Sciatic nerve (tissue), 2 donors: ENCODE measurements at places on chromosomes 12 and 14.

DNA sequence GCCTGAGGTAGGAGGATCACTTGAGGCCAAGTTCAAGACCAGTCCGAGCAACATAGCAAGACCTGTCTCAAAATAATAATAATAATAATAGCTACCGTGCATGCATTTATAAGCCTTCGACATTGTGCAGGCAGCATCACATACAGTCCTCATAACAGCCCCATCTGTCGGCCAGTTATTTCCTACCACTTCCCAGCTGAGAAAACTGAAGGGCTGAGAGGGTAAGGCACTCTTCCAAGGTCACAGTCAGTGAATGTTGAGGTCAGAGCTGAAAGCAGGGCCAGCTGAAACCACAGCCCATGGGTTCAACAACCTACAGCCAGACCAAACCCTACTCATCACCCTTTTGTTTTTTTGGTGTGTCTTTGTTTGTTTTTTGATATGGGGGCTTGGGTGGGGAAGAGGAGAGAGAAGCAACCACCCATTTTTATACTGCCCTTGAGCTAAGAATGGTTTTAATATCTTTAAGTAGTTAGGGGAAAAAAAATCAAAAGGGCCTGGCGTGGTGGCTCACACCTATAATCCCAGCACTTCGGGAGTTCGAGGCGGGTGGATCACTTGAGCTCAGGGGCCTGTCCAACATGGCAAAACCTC lies 16.8 kb upstream of the ITPK1 start:
- DNase-seq, result peak; percentile 69

DNA sequence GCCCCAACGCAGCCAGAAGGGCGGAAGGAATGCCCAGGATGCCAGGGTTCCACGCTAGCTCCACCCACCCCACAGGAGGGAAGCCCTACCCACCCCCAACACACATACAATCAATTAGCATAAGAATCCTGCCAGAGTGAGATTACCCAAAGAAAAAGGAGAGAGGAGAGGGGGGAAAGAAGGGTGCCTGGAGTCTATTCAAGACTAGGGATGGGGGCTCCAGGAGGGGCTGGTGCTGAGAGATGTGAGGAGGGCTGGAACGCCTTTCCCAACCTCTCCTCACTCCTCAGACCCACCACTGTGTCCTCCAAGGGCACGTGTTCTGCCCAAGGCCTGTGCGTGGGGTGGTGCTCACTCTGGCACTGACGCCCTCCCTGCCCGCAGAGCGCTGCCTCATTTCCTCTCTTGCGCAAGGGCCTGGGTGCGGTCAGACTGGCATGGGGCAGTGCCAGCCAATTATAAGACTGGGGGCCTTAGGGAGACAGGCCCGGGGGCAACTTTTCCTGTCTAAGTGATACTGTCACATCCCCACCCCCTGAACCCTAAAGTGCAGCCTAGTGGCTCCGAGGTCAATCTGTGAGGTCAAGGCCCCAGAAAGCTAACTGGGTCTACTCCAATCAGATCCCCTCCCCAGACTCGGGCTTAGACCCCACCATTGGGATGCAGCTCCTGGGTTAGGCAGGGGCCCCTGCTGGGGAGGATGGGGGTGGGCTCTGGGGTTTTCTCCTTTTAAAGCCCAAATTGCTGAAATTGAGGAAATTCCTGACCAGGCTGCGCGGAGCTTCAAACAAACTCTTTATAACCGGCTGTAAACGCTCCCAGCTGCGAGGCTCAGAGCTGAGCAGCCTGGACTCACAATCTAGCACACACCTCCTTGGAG lies 10.2 kb upstream of the ITGB7 start:
- peak; percentile 71 for DNase-seq

GRCh38 chr12:88052686-88053085 lies 23.5 kb upstream of the C12orf50 start:
- DNase-seq, result no peak

- no peak for DNase-seq
Measured at GRCh38 chr14:64438181-64438841, 27.0 kb upstream of the AKAP5 start.
